ENCODE measurements at places on chromosomes 12 and 14. TPM values are rescaled to one million over a fixed set of nuclear protein-coding genes. Genes with fewer than 3 reads are reported as not detected.
A peak's percentile ranks its signal among the peaks of the same experiment; 100 is the strongest.

GRCh38 chr12:46445093-46445492 is 72.5 kb upstream of the SLC38A2 start:
- no peaks in the 10 kb centered on the region for H3K27me3 ChIP-seq
- H3K4me3 ChIP-seq = no peak overlapping the region
- H3K27ac ChIP-seq = no peak overlapping the region
- H3K36me3 ChIP-seq = peaks cover 9% of the 10 kb centered on the region
- no peak for DNase-seq

- H3K27me3 ChIP-seq = no peaks in the 10 kb centered on the region
- H3K4me3 ChIP-seq = no peak overlapping the region
- H3K36me3 ChIP-seq = peaks cover 4% of the 10 kb centered on the region
- H3K4me1 ChIP-seq = no peaks in the 10 kb centered on the region
Observed at GRCh38 chr12:64097366-64098105, 124.6 kb downstream of the KICS2 start.

SYCP3 gene
- not detected for total RNA-seq

CCDC85C gene
- total RNA-seq = 30.4 TPM

LRTM2 gene
- 0.66 TPM for total RNA-seq

GRCh38 chr12:102063069-102063468 is 1.3 kb upstream of the WASHC3 start:
- H3K36me3 ChIP-seq = no peaks in the 10 kb centered on the region
- no peak for DNase-seq
- H3K4me1 ChIP-seq = peaks cover 6% of the 10 kb centered on the region
- no peaks in the 10 kb centered on the region for H3K27me3 ChIP-seq

DNA sequence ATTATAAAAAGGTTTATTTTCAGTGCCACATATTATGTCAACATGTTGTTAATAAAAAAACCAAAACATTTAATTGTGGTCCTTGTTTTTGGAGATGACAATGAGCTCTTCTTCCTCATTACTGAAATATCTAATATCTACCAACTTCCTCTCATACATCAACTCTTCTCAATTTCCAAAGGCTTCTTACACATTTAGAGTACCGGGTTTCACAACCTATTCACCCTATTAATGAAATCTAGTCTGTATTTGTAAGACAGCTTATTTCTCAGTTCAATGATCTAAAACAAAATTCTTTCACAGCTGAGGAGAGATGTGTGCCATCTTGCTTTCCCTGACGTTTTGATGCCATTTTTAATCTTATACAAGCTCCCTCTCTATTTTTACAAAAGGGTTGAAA is 14.5 kb downstream of the NRDE2 start:
- peaks cover 26% of the 10 kb centered on the region for H3K36me3 ChIP-seq
- DNase-seq = no peak
- no peaks in the 10 kb centered on the region for H3K27me3 ChIP-seq
- no peak overlapping the region for H3K27ac ChIP-seq
- H3K4me1 ChIP-seq = no peaks in the 10 kb centered on the region

DNA sequence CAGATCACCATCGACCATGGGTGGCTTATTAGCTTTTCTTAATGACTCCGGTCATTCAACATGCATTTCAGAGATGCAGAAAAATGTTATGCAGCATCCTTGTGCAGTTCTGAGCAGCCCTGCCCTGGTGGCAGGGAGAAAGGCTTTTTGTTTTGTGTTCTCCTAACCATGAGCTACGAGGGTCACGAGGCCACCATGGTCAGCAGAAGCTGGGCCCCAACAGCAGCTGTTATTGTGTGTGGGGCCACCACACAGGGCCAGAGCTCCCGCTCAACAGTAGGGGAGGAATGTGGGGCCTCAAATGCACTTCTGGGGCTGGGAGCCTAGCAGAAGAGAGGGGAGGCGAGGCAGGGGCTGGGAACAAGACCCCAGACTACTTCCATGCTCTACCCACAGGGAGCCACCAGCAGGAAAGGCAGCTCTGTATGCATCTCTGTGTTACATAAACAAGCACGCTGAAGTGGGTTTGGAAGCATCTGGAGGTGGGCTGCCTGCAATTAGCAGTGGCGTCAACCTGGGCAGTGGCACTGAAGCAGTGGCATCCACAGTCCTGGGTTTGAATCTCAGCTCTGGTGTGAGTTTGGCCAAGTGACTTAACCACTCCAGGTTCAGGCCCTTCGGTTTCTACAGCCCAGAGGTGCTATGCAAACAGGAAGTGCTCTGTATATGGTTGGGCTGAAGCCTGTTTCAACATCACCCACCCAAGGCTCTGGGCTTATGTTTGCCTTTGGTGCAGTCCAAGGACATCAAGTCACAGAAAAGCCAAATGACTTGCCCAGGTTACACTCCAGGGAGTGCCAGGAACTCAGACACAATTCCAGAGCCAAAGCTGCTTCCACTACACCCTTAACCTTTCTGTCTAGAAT is 16.3 kb downstream of the GLTP start:
- no peaks in the 10 kb centered on the region for H3K36me3 ChIP-seq
- H3K4me3 ChIP-seq = no peak overlapping the region
- peaks cover 18% of the 10 kb centered on the region for H3K4me1 ChIP-seq
- DNase-seq = no peak
- H3K27me3 ChIP-seq = no peaks in the 10 kb centered on the region

AKT1 gene
- total RNA-seq = 121 TPM

ZNF219 gene
- 149 TPM for total RNA-seq

- DNase-seq = no peak
- H3K4me1 ChIP-seq = no peaks in the 10 kb centered on the region
- no peak overlapping the region for H3K4me3 ChIP-seq
- H3K36me3 ChIP-seq = no peaks in the 10 kb centered on the region
- no peak overlapping the region for H3K27ac ChIP-seq
- no peaks in the 10 kb centered on the region for H3K27me3 ChIP-seq
Observed at GRCh38 chr12:1930803-1931597, 12.5 kb upstream of the CACNA2D4 start.

MGAT4C gene
- 2.2 TPM for total RNA-seq

DNA sequence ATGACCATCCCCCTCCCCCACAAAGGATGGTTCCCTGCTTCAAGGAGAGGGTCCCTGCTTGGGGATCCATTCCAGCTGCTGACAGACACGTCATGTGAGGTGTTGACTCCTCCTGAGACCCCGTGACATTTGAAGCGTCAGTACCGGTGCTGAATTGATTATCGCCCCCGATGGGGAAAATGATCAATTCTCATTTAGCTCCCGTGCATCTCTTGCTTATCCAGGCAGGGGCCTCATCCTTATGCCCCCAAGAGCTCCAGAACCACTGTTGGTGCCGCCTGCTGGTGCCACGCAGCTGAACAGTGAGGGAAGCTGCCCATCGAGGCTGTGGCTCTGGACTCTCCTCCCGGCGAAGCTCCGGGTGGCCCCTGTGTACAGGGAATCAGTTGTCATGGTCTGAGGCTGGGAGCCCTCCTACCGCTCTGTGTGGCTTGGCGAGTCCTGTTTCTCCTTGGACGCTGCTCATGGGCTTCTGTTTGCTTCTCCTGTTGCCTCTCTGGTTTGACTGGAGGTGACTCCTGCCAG is 4.6 kb downstream of the KIF26A start:
- peak; percentile 7 for DNase-seq
- no peaks in the 10 kb centered on the region for H3K27me3 ChIP-seq
- peaks cover 40% of the 10 kb centered on the region for H3K4me1 ChIP-seq
- no peaks in the 10 kb centered on the region for H3K36me3 ChIP-seq

SPTB gene
- 2.8 TPM for total RNA-seq

KIF5A gene
- 16.1 TPM for total RNA-seq

DNA sequence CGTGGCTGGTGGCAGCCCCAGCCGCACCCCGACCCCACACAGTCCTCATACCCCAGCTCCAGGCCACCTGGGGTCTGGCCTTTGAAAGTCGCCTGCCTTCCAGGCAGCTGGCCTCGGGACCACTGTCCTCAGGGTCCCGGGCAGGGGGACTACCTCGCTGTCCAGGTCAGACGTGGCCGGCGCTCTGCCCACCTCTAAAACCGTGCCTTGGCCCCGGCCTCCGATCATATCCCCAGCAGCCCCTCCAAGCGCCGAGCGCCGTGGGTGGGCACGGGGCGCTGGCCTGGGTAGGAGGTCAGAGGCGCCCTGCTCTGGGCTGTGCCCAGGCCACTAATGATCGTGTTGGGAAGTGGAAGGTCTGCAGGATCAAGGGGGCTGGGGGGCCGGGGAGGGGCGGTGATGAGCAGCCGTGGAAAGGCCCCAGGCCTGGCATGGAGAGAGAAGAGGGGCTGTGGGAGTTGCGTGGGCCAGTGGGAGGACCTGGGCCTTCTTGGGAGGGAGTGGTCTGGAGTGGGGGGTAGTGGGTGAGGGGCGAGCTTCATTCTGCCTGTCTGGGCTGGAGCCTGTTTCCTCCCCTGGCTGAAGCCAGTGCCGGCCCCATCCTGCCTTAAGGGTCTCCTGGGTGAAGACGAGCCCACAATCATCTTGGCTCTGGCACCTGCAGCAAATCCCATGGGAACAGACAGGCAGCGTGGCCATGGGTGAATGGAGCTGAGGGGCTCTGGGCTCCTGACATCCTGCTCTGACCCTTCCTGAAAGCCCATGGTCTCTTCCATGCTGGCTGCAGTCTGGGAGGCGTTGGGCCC is 4.9 kb downstream of the TMEM121 start:
- H3K27me3 ChIP-seq = peaks cover 39% of the 10 kb centered on the region
- H3K4me1 ChIP-seq = no peaks in the 10 kb centered on the region
- H3K36me3 ChIP-seq = peaks cover 12% of the 10 kb centered on the region
- no peak overlapping the region for H3K4me3 ChIP-seq
- DNase-seq = no peak

Measured in WTC11 (cell line).